Stimulated activated CD4-positive, alpha-beta T cell treated with anti-CD3 and anti-CD28 coated beads, Interleukin-12 subunit alpha, Interleukin-12 subunit beta, amount 100 ng/mL, for 24 hours (primary cell): ENCODE measurements at places on chromosomes 12 and 14.

DNA sequence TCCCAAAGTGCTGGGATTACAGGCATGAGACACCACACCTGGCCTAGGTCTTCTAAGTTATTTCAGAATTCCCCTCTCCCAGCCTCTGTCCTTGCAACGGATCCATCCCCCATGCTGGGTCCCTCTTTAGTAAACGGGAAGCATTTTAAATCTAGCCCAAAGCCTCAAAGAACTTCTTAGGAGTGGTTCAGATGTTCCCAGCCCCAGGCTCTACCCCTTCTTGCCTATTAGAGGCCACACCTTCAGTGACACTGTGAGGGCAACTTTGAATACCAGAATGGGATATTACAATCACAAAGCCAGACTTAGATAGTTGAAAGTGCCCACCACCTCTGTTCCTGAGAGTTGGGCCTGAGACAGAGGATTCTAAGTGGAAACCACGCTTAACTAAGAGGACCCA lies 18.1 kb upstream of the SPPL3 start:
- no peak for DNase-seq

GRCh38 chr12:109934026-109934425 lies 34.0 kb downstream of the TCHP start:
- no peak for DNase-seq

DNA sequence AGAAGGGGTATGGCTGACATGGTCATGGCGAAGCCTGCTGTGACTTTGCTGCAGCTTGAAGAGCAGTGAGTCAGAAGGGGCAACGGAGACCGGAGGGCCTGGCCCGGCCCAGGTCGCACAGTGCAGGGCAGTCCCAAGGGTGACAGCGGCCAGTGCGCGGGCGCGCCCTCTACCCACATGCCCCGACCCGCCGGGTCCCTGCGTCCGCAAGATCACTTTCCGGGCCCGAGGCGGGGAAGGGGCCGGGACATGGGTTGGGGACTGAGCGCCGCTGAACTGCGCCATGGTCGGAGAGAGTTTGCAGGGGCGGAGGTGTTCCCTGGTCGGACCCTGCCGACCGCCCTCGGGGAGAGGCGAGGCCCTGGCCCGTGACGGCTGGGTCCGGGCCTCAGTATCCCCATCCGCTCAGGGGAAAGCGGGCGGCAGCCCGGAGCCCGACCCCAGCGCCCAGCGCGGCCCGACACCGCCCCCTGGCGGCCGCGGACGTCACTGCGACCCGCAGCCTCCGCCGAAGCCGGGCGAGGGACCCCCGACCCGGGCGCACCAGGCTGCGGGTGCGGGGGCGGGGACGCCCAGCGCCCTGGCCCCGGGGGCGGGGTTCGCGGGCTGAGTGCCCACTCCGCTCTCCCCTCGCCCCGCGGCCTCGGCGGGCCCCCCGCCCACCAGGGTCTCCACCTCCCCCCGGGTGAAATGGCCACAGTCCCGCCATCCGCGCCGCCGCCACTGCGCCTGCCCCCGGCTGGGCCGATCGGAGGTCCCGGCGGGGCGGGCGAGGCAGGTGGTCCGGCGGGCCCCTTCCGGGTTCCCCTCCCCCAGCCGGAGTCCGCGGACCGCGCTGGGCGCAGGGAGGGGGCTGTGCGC lies 7.2 kb upstream of the ANKRD9 start:
- no peak for DNase-seq

- DNase-seq = no peak
Observed at GRCh38 chr12:117885211-117885610, 83.6 kb downstream of the KSR2 start.

GRCh38 chr12:52370926-52371608 lies 3.8 kb upstream of the KRT85 start:
- DNase-seq = no peak

GRCh38 chr12:117052386-117053049 lies 46.7 kb downstream of the TESC start:
- no peak for DNase-seq

- DNase-seq = no peak
Observed at GRCh38 chr14:33370426-33370825, 431.7 kb downstream of the NPAS3 start.

- no peak for DNase-seq
Observed at GRCh38 chr14:58770491-58770982, 132.8 kb downstream of the DACT1 start.

- DNase-seq = no peak
Observed at GRCh38 chr12:62006076-62006732, 254.0 kb upstream of the USP15 start.
